ENCODE measurements at places on chromosomes 4 and X.

- no peak for DNase-seq
Measured at GRCh38 chr4:91567594-91567993, 736.2 kb upstream of the GRID2 start.

GRCh38 chrX:119266364-119266995, 30.4 kb downstream of the PGRMC1 start:
- DNase-seq: no peak

- DNase-seq: no peak
Measured at GRCh38 chr4:137576446-137576845, 44.2 kb upstream of the PCDH18 start.

DNA sequence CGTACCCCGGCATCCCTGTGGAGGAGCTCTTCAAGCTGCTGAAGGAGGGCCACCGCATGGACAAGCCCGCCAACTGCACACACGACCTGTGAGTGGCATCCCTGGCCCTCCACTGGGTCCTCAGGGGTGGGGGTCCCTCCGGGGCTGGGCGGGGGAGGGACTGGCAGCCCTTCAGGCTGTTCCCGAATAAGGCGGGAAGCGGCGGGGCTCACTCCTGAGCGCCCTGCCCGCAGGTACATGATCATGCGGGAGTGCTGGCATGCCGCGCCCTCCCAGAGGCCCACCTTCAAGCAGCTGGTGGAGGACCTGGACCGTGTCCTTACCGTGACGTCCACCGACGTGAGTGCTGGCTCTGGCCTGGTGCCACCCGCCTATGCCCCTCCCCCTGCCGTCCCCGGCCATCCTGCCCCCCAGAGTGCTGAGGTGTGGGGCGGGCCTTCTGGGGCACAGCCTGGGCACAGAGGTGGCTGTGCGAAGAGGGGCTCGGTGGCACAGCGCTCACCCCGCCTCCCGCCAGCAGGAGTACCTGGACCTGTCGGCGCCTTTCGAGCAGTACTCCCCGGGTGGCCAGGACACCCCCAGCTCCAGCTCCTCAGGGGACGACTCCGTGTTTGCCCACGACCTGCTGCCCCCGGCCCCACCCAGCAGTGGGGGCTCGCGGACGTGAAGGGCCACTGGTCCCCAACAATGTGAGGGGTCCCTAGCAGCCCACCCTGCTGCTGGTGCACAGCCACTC, 13.7 kb downstream of the FGFR3 start:
- DNase-seq: no peak

- no peak for DNase-seq
Measured at GRCh38 chr4:96166806-96167205, 326.9 kb downstream of the PDHA2 start.

DNA sequence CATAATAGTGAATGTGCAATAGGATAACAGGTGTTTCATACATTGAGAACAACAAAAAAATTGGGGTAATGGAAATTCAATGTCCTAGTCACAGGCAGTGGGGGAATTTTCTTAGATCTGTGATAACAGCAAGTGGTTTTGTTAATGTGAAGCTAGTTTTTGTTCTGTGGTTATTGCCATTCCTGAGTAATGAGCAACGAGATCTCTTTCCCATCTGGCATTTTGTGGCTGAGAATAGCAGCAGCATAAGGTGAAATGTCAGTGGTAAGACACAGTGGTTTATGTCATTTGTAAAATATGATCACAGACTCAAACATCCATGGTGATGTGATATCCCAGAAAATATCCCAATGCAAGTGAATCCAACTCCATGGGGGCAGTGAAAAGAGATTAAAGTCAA, 497.5 kb downstream of the KCNIP4 start:
- DNase-seq: no peak

DNA sequence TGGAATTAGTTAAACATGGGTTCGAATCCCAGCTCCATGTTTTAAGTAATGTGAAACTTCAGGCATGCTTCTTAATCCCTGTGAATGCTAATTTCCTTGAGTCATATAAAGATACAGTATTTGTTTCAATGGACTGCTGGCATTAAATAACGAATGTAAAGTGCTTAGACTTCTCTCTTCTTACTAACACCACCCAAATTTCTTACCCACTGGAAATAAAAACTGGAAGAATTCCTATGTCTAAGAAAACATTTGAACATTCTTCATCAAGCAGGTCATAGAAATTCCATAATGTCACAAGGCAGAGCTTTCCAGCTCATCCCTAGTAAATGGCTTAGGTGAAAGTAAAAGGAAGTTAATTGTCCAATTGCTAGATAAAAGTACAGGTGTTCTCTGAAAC, 172.5 kb downstream of the ANK2 start:
- DNase-seq: no peak

- no peak for DNase-seq
Measured at GRCh38 chr4:121011138-121011537, 61.2 kb downstream of the NDNF start.

- DNase-seq: no peak
Measured at GRCh38 chr4:32037399-32037798, 1317.2 kb downstream of the PCDH7 start.

DNA sequence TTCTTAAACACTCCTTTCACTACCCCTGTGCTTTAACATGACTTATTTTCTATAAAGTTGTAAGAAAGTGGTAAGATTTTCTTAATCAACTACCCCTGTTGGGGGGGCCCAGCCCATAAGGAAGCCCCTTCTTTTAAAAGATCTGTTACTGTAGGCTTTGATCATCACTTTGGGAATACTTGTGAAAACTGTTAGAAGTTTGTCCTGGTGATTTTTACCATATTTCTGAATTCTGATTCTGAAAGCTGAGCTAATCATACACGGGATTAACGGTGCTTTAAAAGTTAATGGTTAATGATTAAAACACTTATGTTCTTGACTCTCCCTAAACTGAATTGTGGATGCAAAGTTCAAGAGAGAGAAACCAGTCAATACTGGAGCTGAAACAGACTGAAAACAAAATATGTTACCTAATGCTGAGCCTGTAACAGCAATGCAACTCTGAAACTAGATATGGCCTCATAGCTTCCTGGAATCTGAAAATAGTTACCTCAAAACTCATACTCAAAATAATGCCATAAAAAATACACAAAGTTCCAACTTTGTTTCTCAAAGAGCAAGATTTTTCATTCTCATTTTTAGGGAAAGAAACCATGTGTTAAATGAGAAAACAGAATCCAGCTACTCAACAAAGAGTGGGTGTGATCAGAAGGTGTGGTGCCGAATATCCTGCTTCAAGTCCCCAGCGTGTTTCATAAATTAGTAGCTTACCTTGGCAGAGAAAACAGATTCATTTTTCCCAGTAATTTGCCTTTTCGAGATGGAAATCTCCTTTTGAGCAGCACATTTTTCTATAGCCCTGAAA, 31.6 kb downstream of the ADH7 start:
- no peak for DNase-seq

DNA sequence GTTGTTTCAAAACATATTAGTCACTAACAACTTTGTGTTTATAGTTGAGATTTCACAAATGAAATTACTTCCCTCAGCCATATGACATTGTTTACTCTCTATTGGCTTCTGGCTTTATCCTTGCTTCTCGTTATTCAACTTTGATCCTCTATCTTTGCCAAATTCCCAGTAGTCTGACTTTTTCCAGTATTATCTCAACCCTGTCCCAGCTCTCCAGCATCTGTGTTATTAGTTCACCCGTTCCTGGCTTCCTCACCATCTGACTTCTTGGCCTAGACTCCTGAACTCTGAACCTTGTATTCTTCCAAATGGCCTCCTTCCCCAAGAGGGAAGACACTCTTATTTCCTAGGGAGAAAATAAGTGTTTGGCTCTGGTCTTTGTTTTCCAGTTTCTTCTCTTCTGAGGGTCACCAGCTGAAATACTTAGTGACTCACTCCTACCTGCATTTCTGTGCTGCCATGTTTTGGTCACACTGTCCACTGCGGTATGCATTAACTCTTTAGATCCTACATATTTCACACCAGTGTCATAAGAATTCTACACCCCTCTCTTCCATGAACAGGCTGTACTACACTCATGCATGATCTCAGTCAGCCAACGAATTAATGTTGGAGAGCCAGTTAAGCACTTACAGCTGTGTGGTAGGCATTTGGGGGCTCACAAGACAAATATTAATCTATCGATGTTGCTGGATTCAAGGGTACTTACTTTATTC, 17.0 kb upstream of the ARHGAP24 start:
- DNase-seq: no peak

DNA sequence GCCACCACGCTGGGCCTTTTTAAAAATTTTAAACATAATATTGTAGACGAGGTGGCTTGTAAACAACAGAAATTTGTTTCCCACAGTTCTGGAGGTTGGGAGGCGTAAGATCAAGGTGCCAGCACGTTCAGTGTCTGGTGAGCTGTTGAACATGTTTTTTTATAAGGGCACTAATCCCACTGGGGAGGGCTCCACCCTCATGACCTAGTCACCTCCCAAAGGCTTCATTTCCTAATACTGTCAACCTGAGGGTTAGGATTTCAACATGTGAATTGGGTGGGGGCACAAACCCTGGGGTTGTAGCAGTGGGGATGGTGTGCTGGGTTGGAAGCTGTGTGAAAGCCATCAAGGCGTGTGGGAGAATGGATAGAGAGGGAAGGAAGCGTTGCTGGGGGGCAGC, 27.6 kb downstream of the TBC1D14 start:
- no peak for DNase-seq

GRCh38 chrX:9534686-9535085, 69.8 kb downstream of the TBL1X start:
- DNase-seq: no peak

GRCh38 chr4:169094656-169095231, 84.7 kb upstream of the CBR4 start:
- DNase-seq: no peak

- DNase-seq: no peak
Measured at GRCh38 chr4:26958925-26959653, 98.4 kb downstream of the STIM2 start.

- no peak for DNase-seq
Measured at GRCh38 chr4:99983289-99983943, 33.3 kb upstream of the H2AZ1 start.

DNA sequence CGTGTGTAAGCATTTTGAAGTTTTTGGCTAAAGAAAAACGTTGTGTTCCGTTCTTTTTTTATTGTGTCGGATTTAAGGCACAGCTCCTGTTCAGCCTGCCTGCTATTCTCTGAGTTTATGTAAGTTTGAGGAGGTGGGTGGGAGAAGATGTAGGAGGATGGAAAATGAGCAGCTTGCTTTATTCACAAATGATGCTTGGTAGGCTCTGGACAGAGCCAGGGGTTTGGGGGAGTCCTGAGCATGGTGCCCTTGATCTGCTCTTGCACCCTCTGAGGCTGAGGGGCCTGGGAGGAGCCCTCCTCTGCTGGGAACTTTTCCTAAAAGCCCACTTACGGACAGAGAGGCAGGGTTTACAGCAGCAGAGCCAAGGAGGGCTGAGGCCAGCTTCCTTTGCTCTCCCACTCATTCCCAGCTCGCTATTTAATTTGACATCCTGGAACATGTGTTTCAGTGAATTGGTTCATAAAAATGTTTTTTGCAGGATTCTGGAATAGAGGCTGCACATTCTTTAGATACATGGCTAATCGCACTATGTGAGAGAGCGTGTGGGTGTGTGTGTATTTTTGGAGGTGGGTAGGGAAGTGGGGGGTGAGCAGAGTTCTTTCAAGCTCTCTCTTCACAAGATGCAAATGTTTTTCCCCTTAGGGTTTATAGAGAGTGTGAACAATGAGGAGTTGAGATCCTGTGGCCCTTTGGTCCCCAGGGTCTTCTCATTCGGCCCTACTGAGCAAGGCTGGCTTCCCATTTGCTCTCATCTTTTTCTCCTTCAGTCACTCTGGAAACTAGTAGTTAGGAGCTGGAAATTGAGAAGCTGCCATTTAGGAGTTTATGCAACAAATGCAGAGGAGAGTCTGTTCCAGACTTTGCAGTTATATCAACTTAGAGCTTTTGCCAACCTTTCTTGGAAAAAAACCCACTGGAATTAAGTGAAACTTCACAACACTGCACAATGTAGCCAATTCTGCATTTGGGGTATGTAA, 32.1 kb downstream of the TMEM131L start:
- DNase-seq: no peak

DNA sequence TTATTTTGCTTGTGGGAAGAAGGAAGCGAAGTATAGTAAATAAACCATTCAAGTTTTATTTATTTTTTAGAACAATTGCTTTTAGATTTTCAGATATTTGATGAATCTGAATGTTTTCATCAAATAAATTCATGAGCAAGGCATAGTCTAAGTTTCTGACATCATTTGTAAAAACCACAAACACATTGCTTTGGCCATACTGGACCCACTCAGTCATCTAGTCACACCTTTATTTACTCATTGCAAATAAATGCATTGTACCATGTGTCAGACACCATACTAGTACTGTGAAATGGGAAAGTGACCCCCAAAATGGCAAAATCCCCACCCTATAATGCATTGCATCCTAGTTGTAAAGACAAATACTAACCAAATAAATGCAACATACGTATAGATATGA, 449.1 kb upstream of the SMIM31 start:
- DNase-seq: no peak

- no peak for DNase-seq
Measured at GRCh38 chrX:1239681-1240142, 27.3 kb upstream of the CRLF2 start.

GRCh38 chrX:15269618-15270521, at the start of gene ASB9:
Gene ASB9, minus strand, starts transcription at chrX:15270083. Its CDS starts 209 bp downstream, at chrX:15269874.
- DNase-seq: no peak

DNA sequence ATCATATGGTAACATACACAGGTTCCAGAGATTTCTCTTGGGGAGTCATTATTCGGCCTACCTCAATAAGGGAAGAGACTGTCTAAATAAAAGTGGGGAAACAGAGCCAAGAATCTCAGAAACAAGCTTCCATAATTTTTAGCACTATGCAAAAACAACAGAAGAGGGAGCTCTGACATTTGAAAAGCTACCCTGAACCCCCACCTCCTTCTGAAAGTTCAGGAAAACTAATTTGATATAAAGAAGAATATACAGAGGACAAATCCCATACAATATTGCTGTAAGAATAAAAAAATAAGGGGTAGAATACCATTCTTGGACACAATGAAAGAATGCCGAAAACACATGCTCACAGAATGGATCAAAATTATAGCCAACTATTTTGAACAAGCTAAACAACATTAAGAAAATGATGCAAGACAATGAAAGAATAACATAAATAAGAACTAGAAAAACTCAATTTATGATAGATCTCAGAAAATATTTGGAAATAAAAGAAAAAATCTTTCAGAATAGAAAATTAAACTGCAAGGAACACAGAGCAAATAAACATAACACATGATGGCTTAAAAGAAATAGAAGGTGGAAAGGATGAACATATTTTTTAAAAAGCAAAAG, 14.4 kb upstream of the ZNF41 start:
- DNase-seq: no peak
